Stimulated activated CD4-positive, alpha-beta T cell treated with anti-CD3 and anti-CD28 coated beads, Interleukin-15, amount 100 ng/mL, for 48 hours (primary cell): ENCODE measurements at places on chromosomes 4 and X.
A peak's percentile ranks its signal among the peaks of the same experiment; 100 is the strongest.

GRCh38 chr4:24923550-24923949 is 10.7 kb upstream of the CCDC149 start:
- no peak for DNase-seq

DNA sequence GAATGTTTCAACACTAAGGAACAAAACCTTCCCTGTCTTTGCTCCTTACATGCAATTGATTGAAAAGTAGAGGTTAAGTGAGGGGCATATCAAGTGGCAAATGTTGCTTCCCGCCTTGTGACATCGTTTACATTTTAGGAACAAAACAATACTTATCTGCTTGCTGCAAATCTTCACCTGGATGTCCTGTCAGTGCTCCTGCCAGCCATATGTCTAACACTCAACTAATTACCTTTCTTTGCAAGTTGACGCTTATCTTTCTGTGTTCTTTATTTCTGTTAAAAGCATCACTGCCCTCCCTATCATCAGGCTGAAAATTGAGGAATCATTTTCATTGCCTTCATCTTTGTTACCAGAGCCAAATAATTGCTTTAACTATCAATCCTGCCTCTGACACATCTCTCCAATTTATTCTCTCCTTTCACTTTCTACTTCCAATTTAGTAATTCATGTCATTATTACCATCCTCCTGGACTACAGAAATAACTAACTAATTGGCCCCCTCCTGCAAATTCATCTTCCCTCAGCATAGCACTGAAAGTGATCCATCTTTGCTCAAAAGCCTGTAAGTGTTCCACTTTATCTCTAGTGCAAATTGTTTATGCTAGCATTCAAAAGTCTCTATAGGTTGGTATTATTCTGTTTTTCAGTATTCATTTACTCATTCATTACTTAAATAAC is 298.7 kb upstream of the ATOH1 start:
- no peak for DNase-seq

DNA sequence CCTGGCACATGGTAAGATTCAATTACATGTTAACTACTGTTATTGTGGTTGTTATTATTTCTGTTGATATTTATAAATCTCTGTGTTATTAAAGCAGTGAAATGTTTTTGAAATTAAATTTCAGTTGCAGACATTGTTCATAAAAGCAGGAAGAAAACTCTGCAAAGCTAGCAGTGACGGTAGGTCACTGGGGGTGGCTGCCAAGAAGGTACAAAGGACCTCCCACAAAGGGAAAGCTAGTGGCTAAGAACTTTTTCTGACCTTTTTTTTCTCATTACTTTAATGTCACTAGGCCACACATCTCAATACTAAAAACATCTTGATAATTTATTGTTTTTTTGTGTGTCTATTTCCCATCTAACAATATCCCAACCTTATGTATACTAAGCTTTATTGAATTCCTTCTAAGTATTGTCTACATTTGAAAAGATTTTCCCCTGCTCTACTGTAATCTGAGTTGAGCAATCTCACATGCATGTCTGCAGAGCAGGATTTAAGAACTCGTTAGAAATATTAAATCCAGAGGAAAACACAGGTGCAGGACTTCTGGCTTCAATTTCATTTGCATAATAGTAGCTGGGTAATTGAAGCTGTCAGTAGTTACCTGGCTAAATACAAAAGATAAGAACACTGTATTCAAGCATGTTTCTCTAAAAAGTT is 197.3 kb downstream of the CFAP299 start:
- no peak for DNase-seq

GRCh38 chr4:145945431-145946155 is 7.0 kb upstream of the ZNF827 start:
- no peak for DNase-seq

- DNase-seq, result no peak
Measured at GRCh38 chr4:40832175-40832574, 82.4 kb downstream of the NSUN7 start.

GRCh38 chr4:99885063-99885664 is 9.1 kb downstream of the LAMTOR3 start:
- no peak for DNase-seq

GRCh38 chr4:145320294-145320693 is 139.9 kb upstream of the OTUD4 start:
- no peak for DNase-seq

- DNase-seq, result no peak
Measured at GRCh38 chr4:182246401-182247205, 3.4 kb downstream of the TENM3 start.

DNA sequence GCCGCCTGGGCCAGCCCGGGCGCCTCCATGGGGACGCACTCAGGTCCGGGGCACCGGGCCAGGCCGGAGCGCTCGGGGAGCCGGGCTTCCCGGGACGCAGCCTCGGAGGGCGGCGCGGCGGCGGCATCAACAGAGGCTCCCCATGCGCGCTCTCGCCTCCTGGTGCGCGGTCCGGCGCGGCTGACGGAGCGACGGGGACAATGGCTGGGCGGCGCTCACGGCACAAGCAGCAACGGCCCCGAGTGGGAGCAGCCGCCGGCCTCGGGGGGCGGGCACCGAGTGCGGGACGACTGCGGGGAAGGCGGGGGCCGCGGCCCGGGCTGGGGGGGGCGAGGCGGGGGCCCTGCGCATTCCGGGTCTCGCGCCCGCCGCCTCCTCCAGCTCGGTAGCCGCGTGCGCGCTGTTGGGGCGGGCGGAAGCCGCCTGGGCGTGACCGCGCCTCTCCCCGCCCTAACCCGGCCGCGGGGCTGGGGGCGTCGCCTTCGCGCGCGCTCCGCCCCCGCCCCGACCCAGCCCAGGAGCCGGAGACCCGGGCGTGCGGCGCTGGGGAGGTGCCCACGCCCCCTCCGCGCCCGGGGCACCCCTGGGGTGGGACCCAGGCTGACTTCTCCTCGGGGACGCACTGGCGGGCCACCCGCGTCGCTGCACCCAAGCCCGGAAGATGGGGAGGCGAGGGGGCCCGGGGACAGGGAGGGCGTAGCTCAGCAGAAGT is at the start of gene PRKX:
PRKX (minus strand) TSS at position 425 of the 712 bp plus-strand sequence; CDS start at position 29, 396 bp downstream.
- peak; percentile 67 for DNase-seq

GRCh38 chrX:104391906-104392305 is 137.2 kb upstream of the ESX1 start:
- DNase-seq, result no peak

GRCh38 chr4:56229947-56230346 is 157.3 kb downstream of the AASDH start:
- DNase-seq, result no peak

- DNase-seq, result no peak
Measured at GRCh38 chr4:25970226-25970675, 56.2 kb downstream of the SMIM20 start.

DNA sequence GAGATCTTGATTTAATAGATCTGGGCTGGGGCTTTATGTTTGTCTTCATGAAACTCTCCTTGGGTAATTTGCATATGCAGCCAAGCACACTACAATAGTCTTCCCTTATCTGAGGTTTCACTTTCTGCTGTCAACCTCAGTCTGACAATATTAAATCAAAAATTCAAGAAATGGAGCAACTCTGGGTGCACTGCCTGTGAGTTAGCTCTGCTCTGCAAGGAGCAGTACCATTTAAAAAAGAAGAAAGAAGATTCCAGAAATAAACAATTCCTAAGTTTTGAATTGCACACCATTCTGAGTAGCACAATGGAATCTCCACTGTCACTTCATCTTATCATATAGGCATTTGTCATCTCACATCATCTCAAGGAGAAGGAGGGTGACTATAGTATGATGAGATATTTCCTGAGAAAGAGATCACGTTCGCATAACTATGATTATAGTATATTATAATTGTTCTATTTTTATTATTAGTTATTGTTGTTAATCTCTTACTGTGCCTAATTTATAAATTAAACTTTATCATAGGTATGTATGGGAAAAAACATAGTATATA is 9.4 kb downstream of the FNIP2 start:
- DNase-seq, result no peak

GRCh38 chr4:51963841-51964517 is 56.2 kb downstream of the LRRC66 start:
- no peak for DNase-seq

DNA sequence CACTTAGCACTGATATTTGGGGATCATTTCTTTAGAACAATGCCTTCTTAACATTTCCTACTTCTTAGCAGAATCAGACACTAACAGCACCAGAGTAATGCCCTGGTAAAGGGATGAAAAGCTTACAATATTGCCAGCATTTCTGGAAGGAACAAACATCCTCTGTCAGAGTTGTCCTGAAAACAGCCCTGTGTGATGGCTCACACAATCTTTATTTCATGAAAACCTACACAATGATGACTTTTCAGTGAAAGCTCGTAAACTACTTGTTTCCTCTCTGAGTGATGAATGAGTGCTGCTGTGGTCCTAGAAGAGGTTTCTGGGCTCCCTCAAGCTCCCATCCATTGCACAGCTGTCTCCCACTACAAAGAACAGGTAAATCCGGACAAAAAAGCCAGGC is 52.8 kb downstream of the GPC4 start:
- no peak for DNase-seq

GRCh38 chrX:19964017-19964710 is 26.7 kb downstream of the BCLAF3 start:
- peak; percentile 21 for DNase-seq

GRCh38 chr4:7195546-7196287 is 3.4 kb downstream of the SORCS2 start:
- DNase-seq, result no peak

DNA sequence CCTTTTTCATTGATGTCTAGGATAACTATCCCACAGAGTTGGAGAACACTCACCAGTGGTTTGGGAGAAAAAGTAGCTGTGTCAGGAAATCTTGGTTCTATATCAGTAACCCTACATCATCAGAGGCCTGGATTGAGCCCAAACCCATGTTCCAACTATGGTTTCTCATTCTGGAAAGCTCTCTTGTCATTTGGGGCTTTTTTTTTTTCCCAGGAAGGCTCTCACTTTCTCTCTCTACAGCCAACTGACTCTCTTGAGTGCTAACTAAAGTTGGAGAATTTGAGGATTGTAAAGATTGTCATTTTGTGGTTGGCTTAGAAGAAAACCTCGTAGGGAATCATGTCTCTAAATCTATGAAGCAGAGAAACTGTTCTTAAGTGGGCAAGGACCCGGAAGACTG is 228.2 kb upstream of the DIPK2B start:
- DNase-seq, result no peak

GRCh38 chrX:115093191-115093590 is 75.8 kb upstream of the IL13RA2 start:
- no peak for DNase-seq

DNA sequence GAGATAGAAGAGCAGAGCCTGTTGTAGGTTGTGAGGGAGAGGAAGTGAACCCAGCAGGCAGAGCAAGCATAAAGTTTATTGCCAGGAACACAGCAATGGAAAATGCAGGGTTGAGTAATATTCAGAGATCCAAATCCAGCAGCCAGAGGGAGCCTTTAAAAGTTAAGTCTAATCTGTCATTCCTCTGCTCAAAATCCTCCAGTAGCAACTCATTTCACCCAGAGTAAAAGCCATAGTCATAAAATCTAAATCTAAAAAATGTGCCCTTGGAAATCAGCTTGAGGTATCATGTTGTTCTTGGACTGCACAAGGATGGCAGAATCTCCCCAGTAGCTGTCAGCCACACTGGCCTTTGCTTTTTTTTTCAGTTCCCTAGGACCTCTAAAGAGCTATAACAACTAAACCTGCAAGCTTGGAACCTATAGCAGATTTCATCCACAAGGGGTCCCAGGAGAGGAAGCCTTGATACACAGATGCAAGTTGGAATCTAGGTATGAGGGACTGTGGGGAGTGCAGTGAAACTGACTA is 62.9 kb upstream of the FRAS1 start:
- DNase-seq, result no peak
